LHCN-M2 (cell line): ENCODE measurements at places on chromosomes 2 and 18.

DNA sequence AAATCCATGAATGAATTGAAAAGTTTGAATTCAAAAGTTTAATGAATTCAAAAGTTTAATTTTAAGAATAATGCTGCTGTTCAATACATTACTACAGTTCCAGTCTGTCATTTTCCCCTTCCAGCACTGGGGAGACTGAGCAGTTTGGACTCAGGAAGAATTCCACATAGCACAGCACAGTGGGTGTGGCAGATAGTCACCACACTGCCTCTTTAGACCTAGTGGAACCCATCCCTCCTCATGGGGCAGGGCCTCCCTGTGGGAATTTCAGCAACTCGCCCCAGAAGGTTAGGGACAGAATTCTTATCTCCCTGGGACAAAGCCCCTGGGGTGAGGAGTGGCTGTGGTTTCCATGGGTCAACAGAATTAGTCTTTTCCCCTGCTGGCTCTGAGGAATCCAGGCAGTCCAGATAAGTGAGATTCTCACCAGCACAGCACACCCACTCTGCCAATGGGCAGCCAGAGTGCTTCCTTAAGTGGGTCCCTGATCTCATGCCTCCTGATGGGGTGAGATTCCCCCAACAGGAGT is 442.0 kb upstream of the SYT4 start:
- no peak for DNase-seq

GRCh38 chr2:6602471-6602870 is 263.2 kb downstream of the CMPK2 start:
- DNase-seq, result no peak

- DNase-seq, result peak; percentile 26
Observed at GRCh38 chr2:75021672-75022071, 63.2 kb downstream of the POLE4 start.

DNA sequence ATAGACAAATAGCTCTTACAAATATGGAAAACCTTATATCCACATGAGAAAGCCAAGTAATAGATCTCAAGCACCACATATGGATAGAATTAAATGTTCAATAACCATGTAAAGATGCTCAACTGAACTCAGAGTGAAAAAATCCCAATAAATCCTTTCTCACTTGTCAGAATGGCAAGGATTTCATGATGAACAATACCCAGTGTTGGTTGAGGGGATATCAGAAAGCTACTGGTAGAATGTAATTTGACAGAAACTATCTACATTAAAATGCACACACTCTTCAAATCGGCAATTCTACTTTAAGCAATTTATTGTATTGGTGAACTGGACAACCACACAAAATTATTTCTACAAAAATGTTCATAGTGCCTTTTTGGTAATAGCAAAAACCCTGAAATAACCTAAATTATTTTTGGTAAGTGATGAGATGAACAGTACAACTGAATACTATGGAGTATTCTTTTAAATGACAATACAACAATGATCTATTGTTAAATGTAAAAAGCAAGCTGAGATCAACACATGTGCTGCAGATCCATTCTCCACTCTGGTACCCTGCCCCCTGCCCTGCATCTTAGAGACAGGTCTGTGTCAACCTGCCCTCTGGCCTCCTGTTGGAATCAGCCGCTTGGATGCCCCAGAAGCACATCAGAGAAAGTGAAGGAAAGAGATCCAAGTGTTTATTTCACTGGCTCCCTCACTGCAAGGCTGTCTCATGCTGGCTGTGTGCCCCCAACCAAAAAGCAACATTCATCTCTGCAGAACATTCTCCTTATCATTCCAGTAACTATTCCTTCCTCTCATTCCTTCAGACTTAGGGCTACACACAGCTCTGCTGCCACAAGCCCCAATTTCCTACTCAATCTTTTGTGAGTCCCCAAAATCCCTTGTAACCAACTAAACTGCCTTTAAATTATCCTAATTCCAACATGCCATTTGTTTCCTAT is 442.5 kb downstream of the LRATD1 start:
- no peak for DNase-seq

DNA sequence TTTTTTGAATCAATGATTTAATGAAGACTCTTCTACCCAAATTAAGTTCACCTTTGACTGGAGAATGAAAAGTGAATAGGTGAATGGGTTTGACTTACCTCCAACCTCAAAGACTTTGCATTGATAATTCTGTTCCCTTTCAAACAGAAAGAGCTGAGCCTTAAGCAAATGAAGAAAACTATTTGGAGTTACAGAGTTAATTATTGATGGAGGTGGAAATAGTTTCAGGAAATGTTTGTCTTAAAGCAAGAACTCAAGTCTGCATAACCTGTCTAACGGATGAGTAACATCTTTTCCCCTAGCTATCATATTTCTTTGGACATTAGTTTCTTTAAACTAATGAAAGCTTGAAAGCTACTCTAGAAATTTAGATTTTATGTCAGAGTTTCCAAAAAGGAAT is 166.5 kb downstream of the CERS6 start:
- no peak for DNase-seq

- no peak for DNase-seq
Observed at GRCh38 chr2:39306626-39307025, 62.9 kb upstream of the CDKL4 start.

DNA sequence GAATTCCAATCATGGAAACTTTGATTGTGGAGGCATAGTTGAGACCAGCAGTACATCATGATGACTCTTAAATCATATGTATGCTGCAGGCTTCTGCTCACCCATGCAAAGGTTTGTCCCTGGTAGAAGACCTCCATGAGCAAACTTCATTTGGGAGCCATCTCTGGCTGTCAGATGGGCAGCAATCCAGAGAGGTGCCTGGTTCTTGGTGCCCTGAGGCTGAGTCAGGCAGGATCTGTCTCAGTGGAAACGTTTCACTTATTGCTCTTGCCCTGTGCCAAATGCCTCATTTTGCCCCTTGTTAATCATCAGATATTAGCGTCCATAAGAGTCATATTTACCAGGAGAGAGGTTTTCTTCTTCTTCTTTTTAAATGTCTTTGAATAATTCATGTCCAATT is 151.5 kb upstream of the CELF4 start:
- no peak for DNase-seq

DNA sequence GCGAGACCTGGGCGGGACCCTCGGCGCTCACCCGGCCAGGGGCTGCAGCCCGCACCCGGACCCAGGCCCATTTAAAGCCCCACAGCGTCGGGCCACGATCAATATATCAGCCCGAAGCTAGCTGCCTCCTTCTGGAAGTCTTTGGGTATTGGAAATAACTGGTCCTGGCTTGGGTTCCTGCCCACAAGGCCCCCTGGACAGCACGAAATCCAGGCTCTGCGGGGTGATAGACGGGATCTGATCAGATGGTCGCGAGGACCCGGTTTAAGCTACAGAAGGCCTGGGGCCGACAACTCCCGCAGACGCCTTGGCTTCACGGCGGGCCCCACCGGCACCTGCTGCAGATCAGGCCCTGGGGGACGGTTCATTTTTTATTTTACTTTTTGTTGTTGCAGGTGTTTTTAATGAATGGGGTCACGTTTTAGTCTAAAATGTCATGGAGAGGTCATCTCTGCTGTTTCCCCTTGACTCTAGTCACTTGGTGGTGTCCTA is 362 bp upstream of the PSTPIP2 start:
- no peak for DNase-seq

DNA sequence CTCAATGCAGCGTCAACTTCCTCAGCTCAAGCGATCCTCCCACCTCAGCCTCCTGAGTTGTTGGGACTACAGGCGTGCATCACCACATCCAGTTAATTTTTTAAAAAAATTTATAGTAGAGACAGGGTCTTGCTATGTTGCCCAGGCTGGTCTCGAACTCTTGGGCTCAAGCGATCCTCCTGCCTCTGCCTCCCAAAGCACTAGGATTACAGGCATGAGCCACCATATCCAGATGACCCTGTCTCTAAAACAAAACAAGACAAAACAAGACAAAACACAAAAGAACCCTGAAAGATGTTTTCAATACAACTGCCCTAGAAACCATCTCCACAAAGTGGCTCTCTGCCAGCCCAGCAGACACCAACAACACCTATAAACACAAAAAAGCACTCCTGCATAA is 31.4 kb downstream of the ANKRD29 start:
- no peak for DNase-seq

- DNase-seq, result peak; percentile 70
Observed at GRCh38 chr2:113390124-113390849, 47.2 kb upstream of the ZNG1B start.

DNA sequence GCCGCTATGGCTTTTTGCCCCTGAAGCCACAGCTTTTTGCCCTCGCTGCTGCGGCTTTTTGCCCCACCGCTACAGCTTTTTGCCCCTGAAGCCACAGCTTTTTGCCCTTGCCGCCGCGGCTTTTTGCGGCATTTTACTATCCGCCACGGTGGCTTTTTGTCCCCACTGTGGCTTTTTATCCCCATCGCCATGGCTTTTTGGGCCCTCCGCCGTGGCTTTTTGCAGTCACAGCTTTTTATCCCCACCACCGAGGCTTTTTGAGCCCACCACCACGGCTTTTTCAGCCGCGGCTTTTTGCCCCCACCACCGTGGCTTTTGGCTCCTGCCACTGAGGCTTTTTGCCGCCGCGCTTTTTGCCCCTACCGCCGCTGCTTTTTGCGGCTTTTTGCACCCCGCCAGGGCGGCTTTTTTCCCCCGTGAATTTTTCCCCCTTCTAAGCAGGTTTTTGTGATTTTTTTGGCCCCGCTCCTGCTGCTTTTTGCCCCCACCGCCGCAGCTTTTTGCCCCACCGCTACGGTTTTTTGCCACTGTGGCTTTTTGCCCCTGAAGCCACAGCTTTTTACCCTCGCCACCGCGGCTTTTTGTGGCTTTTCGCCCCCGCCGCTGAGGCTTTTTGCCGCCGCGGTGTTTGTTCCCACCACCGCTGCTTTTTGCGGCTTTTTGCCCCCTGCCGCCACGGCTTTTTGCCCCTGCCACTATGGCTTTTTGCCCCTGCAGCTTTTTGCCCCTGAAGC is 2797.2 kb upstream of the TEKT4 start:
- no peak for DNase-seq

DNA sequence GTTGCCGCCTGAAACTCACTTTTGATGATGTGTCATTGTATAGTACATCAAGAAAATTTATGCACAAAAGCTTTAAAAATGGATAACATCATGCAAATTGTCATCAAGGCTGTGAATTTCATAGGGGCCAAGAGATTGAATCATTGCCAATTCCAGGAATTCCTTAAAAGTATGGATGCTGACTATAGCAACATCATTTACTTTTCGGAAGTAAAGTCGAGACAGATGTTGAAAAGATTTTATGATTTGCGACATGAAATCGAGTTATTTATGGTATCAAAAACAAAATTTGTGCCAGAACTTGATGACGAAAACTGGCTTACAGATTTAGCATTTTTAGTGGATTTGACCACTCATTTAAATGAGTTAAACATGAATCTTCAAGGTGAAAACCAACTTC is 56.3 kb downstream of the ASB1 start:
- DNase-seq, result no peak

- no peak for DNase-seq
Observed at GRCh38 chr2:19775838-19776237, 125.9 kb downstream of the TTC32 start.

DNA sequence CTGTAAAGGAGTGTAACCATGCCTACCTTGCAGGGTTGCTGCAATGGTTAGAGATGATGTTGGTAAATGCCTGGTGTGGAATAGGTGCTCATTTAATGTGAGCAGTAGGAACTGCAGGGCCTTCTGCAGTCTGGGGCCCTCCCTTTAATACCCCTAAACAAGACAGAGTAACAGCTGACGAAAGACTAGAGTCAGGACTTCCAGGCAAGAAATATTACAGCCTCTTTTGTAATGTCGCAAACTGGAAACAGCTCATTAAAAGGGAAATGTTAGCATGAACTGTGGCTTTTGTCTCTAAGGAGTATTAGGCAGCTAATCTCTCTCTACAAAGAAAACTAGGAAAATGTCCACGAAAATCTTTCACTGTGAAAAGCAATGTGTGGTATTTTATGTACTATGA is 26.0 kb downstream of the MARCO start:
- no peak for DNase-seq
